ENCODE measurements at places on chromosomes 11 and 22. TPM values are rescaled to one million over a fixed set of nuclear protein-coding genes. Genes with fewer than 3 reads are reported as not detected.

The BIRC3 gene
- polyA plus RNA-seq = 0.88 TPM

The MS4A3 gene
- polyA plus RNA-seq = not detected

The RAG2 gene
- polyA plus RNA-seq = 0.09 TPM

The KRTAP5-8 gene
- not detected for polyA plus RNA-seq

The CRYBB3 gene
- polyA plus RNA-seq = not detected

The TRIM66 gene
- polyA plus RNA-seq = 2.4 TPM

The SERHL2 gene
- polyA plus RNA-seq = 1.8 TPM

The HBE1 gene
- 6.2 TPM for polyA plus RNA-seq

The LIN7C gene
- polyA plus RNA-seq = 16.0 TPM

The MTFP1 gene
- polyA plus RNA-seq = not detected

The KCNJ1 gene
- polyA plus RNA-seq = not detected

The APOA5 gene
- polyA plus RNA-seq = not detected
